T-helper 22 cell (primary cell): ENCODE measurements at places on chromosomes 4 and X.

DNA sequence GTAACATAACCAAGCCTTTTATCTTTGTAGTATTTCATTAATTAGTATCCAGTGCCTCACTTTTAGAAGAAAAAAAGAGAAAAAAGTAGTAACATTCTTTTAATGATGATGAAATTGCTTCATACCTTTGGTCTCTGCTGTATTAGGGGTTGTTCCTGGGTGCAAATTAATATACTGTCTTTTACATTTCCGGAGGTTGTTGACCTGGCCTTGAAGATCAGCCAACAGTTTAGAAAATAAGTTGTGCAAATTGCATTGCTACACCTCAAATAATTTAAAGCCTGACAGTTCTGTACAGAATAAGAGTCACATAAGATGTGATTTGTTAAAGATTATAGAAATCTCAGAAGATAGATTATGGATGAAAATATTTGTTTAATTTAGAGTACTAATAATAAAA, 3.8 kb downstream of the NFKB1 start:
- DNase-seq: no peak

GRCh38 chr4:52862639-52863161, 583 bp downstream of the RASL11B start:
- DNase-seq: no peak

GRCh38 chrX:27575565-27575964, 14.6 kb upstream of the DCAF8L2 start:
- DNase-seq: no peak

DNA sequence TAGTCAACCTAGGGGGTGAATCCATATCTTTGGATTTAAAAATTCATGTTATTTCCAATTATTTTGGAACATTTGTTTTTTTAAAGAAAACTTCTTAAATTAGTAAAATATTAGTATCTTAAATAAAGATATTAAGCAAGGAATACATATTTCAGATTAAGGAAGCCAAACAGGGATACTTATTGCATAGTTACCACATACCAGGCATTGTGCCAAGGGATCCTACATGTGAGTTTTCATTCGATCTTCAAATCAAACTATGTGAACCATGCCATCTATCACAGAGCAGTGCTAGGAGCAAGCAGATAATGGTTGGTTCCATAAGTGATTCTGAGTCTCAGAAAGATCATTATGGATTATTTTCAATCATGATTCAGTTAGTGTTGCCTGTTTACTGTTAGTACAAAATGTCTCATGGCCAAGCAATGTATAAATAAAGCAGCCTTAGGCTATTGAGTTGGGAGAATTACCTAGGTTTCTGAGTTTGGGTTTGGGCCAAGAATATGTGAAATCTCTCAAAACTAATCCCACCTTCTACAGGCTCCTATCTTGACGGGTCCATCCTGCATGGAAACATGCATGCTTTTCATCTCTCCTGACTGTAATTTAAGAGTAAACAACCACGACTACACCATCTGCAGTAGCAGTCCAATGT, 176.7 kb downstream of the NPFFR2 start:
- no peak for DNase-seq

- DNase-seq: no peak
Measured at GRCh38 chr4:38788317-38788716, 5.5 kb upstream of the TLR10 start.

- DNase-seq: no peak
Measured at GRCh38 chr4:54165438-54165837, 63.7 kb upstream of the PDGFRA start.

DNA sequence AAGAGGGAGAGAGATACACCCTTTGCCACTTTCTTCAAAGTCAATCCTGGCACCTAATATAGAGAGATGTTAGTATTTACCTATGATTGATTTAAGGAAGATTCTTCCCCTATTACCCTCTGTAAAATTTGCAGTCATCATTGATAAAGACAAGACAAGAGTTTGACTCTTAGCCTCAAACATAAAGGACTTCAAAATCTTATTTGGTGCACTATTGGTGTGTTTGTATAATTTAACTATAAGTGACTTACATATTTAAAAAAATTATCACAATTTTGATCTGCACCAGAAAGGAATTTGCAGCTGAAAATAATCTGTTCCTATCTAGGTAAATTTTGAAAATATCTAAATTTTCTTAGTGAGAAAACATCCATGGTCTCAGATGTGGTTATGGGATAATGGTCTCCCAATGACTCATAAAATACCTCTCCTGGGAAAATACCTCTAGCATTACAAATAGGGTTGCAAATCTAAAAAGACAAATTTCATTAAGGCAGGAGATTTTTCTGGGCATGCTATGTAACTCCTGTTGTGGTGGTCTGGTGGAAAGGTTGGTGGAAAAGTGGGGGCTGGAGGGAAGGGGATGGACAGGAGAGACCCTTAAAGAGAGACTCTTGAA, 173.6 kb upstream of the MED14 start:
- no peak for DNase-seq

GRCh38 chrX:17375637-17376430, 834 bp downstream of the NHS start:
- DNase-seq: no peak

DNA sequence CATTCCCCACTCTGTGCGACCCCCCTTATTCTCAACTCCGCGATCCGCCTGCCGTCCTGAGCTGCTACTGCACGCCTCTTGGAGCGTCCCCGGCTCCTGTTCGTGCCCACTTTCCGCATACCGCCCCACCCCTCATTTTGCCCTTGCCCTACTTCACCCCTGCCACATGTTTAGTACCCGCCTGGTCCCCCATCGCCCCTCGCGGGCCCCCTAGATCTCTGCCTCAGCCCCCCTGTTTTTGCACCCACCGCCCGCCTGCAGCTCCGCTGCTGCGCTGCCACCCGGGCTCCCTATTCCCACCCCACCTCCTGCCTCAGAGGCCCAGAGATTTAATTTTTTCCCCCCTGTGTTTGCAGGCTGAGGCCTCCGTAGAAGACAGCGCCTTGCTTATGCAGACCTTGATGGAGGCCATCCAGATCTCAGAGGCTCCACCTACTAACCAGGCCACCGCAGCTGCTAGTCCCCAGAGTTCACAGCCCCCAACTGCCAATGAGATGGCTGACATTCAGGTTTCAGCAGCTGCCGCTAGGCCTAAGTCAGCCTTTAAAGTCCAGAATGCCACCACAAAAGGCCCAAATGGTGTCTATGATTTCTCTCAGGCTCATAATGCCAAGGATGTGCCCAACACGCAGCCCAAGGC, 1.4 kb downstream of the MAGED1 start:
- no peak for DNase-seq

- no peak for DNase-seq
Measured at GRCh38 chr4:130855533-130855932, 1759.6 kb downstream of the C4orf33 start.

DNA sequence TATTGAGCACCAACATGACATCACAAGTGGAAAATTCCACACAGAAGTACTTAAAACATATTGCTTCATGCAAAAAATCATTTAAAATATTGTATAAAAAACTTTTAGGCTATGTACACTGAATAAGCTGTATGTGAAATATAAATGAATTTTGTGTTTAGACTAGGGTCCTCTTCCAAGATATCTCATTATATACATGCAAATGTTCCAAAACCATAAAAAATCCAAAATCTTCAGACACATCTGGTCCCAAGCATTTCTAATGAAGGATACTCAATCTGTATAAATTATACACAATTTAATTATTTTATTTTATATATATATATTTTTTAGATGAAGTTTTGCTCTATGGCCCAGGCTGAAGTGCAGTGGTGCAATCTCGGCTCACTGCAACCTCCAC, 10.1 kb upstream of the GSX2 start:
- DNase-seq: no peak

- DNase-seq: no peak
Measured at GRCh38 chr4:87141428-87141827, 79.0 kb downstream of the KLHL8 start.

DNA sequence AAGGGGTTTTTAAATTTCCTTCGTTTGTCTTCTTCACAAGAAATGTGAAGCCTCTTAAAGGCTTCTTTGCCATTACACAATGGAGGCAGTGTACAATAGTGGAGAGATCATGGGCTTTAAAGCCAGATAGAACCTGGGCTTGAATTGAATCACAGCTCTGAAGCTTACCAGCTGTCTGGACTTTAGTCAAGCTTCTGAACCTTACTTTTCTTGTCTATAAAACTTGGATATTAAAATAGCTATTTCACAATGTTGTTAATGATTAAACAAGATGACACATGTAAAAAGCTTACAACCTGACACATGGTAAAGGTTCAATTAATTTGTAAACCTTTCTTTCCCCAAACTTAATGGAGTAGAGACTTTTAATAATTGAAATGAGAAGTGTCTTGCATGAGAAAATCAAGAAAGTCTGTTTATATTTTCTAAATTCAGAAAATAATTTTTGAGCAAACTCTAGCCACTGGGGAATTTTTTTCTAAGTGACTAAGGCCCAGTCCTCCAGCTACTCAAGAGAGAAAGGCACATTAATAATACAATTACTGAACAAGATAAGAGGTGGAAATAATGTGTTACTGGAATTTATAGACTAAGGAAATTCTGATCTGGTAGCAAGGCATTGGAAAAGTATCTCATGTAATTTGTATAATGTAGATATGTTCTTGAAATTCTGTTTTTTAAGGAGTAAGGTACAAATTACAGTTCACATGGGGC, 21.7 kb upstream of the TBC1D8B start:
- no peak for DNase-seq
